ENCODE measurements at places on chromosomes 5 and 9.

DNA sequence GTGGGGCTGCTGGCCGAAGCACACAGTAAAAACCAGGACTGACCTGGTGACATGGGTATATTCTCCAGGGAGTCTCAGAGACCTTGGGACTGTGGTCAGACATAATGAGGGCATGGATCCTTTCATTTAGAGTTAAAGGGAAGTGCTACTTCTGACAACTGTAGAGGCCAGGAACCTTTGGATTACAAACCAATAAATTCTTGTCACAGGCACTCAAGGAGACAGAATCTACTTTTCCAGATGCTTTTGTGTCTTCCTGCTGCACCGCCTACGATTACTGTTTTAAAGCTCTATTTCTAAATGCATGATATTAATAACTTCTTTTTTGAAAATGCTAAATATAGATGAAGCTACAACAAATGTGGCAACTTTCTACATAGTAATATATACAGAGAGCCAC lies 106.5 kb upstream of the LPAR1 start:
- no peak for DNase-seq

DNA sequence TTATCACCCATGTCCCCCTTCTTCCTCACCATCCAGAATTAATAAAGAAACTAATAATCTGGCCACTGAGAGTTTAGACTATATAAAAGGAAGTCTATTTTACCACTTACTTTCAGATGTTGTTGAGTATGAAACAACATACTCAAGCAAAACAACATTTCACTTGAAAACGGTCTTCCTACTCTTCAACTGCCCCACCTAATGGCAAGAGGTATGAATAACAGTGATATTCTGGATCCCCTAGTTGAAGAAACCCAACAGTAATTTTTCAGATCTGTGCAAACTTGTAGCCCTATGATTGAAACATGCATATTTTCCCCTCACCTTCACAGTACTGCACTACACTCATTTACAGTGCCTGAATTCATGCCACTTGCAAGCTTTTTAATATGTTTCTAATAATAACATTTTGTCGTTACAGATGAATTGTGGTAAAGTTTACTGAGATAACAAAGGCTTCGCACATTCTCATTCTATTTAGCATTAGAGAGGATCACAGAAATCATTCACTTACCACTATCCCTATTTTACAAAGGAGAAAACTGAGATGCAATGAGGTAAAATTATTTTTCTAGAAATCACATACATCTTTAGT lies 267.9 kb upstream of the PDE4D start:
- DNase-seq, result no peak

- no peak for DNase-seq
These were observed 157.5 kb upstream of the HAPLN1 start for GRCh38 chr5:83877911-83878706.

DNA sequence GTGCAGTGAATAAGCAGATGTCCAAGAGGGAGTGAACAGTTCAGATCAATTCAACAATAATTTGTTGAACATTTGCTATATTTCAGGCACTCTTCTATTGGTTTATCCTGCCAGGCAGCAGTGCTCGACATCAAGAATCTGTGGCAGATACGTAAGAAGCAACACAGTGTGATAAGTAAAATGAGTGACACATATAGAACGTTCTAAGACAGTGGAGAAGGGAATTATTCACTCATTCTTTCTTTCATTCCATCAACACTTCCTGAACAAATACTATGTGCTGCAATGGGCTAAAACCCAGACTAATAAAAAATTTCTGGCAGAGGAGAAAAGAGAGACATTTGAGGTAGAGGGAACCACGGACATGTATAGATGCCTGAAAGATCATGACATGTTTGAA lies 89.9 kb upstream of the GLIS3 start:
- DNase-seq, result no peak

DNA sequence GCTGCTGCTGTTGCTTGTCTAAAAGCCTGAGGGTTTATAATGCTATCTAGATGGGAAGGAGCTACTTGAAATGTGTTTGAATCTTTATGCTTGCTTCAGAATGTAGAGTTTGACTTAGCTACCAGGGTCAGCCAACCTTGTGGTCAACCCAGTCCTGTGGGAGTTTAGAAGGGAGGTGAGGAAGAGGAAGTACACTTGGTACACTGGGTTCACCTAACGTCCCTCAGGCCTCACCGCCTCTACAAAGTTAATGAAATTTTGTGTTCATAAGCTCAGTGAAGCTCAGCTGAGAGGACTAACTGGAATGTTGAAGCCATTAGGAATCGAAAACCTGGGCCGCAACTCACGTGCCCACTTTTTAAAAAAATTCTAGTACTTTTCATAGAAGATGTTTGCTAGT lies 10.7 kb downstream of the IQGAP2 start:
- no peak for DNase-seq

DNA sequence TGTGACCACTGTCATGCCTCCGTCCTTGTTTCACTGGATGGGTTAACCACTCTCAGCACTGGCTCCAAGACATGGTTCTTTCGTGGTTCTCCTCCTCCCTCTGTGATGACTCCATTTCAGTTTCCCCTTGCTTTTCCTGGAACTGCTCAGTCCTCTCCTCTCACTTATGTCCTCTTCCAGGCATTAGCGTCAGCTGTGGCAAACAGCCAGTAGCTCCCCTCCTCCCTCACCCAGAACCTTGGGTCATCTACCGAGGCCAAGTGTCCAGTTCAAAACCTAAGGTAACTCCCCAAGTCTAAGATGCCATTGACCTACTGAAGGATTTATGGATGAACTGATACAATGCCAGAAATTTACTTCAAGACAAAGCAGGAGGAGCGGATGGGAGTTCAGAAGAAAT lies 9.8 kb upstream of the CORO2A start:
- DNase-seq, result no peak

GRCh38 chr9:136105398-136106135 lies 10.5 kb upstream of the NACC2 start:
- no peak for DNase-seq

GRCh38 chr9:99184110-99184474 lies 37.6 kb downstream of the ALG2 start:
- DNase-seq, result no peak

- no peak for DNase-seq
These were observed 26.7 kb downstream of the ANKDD1B start for GRCh38 chr5:75637949-75638348.

DNA sequence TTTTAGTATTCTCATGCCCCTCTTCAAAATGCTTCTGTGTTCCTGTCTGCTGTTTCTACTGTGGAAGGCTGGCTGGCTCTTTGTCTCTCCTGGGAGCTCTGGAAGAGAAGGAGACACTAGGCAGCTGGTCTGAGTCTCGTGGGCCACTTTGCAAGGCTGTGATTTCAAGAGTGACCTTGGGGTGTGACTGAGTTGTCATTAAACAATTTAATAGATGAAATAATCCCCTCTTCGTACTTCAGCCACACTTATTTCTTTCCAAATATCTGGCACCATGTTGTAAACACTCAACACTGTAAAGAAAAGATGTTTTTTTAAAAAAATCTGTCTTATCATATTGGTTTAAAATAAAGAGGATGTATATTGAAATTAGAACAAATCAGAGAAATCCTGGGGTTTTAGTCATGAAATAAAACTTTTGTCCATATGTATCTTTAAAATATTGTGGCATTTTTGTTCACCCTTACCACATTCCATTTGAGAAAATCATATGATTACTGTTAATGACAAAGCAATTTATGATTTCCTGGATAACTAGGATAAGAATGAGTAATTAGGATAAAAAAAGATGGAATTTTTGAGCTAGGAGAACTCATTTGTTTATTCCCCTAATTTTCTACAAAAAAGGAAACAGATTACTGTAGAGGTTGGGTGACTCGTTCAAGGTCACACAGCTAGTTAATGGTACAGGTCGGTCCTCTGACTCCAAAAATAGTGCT lies 200.8 kb downstream of the MAT2B start:
- no peak for DNase-seq

- no peak for DNase-seq
These were observed 1045.3 kb downstream of the TLE1 start for GRCh38 chr9:80644044-80644443.

GRCh38 chr5:168207450-168208029 lies 83.9 kb upstream of the WWC1 start:
- DNase-seq, result no peak

DNA sequence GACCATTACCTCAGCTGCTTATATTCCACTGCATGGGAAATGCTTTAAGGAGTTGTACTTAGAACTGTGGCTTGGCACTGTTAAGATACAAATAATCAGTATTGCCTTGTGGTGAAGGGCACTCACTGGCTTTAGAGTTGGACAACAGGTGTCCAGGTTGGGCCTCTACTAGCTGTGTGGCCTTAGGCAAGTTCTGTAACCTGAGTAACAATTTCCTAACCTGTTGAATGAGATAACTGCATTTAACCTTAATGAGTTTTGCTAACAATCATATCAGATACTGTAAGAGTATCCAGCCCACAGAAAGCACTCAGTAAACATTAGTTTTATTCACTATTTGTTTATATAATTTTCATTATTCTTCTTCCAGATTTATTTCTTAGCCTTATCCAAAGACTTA lies 17.2 kb upstream of the HK3 start:
- no peak for DNase-seq

DNA sequence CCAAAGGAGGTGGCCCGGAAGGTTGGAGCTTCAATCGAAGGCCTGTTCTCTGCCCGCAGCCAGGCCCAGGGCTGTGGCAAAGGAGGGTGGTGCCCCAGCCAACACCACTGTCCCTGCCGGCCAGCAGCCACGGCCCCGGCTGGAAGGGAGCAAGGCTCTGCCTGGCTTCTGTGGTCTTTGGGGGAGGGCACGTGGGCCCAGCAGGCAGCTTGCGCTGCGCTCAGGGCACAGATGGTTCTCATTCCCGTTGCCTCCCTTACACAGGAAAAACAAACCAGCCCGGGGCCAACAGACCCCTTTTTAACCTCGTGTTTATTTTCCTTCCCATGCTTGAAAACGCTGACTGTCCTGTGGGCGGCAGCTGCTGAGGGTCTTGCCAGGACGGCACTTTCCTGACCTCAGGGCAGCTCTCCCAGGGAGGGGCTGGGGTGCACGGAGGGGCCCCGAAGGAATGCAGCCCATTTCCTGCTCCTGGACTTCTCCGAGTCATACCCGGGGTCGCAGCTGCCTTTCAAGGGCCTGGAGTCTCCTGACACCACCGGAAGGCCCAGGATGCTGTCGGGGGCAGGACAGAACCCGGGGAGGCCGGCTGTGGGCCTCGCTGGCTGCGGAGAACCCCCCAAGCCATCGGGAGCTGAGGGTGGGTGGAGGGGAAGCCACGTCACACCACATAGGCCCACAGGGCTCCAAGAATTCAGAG lies 1.1 kb upstream of the GPSM1 start:
- no peak for DNase-seq

Data from activated naive CD4-positive, alpha-beta T cell treated with anti-CD3 and anti-CD28 coated beads, Interleukin-2, amount 50 U/mL, for 16 hours (primary cell).